ENCODE measurements at places on chromosomes 4 and X. TPM values are rescaled to one million over a fixed set of nuclear protein-coding genes. Genes with fewer than 3 reads are reported as not detected.

PRIMPOL gene
- 21.5 TPM for total RNA-seq

TMPRSS11A gene
- total RNA-seq: not detected

FAM9B gene
- total RNA-seq: not detected

LDOC1 gene
- total RNA-seq: 8.8 TPM

RASL11B gene
- total RNA-seq: 1.3 TPM
